Suppressor macrophage treated with lipopolysaccharide for 4 hours (primary cell): ENCODE measurements at places on chromosomes 11 and 22.

DNA sequence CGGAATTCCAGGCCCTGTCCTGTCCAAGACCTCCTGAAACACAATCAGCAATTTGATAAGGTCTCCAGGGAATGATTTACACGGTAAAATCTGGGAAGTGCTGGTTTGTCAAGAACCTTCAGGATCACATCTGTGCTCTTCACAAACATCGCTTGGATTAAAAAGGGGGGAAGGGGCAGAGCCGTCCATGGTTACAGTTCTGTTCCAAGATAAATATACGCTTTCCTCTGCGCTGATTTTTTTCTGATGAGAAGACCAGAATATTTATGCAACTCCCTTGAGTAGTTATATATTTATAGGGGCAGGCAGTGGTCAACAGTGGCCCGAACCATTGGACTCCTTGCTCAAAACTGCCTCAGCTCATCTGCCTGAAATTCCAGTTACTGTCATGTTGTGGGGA, 9.2 kb upstream of the APOL5 start:
- DNase-seq = no peak

- DNase-seq = no peak
Measured at GRCh38 chr11:91698845-91699244, 525.8 kb upstream of the FAT3 start.

GRCh38 chr11:131534611-131535010, 164.2 kb downstream of the NTM start:
- no peak for DNase-seq

DNA sequence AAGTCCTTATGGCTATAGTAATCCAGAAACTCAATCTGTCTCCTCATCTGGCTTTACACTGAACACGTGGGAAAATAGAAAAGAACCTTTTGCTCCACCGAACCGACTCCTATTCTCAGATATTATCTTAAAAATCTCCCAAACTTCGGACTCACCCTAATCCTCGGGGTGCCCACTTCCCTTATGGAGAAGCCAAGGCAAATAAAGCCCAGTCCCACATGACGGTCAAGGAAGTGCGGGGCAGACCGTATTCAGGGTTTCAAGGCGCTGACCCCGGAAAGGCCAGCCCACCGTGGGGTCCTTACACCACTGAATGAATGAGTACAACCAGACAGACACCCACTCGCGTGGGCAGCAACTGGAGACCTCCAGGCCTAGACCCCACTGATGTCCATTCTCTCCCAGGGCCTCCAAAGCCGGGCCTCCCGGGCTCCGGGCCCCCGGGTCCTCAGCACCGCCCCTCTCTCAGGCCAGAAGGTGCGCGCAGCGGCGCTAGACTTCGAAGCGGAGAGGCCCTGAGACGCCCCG, 489 bp downstream of the NUP98 start:
- DNase-seq = peak; percentile 42

GRCh38 chr11:113182288-113182687, 132.1 kb upstream of the TTC12 start:
- no peak for DNase-seq

- DNase-seq = no peak
Measured at GRCh38 chr11:12784445-12784844, 110.2 kb downstream of the TEAD1 start.

DNA sequence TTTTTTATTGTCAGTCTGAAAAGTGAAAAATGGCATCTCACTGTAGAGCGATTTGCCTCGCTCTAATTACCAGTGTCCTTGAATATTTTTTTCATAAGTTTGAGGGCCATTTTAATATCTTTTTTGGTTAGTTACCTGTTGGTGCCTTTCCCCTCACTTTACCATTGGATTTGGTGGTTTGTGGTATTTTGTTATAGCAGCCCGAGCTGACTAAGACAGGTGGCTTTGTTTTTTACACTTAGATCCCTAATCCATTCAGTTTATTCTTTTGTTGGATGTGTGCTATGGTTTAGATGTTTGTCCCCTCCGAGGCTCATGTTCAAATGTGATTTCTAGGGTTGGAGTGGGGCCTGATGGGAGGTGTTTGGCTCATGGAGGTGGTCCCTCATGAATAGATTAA, 6.5 kb upstream of the CAPN5 start:
- no peak for DNase-seq

- no peak for DNase-seq
Measured at GRCh38 chr11:1983601-1983961, 14.1 kb downstream of the H19 start.

GRCh38 chr11:12032968-12033367, 24.5 kb upstream of the DKK3 start:
- no peak for DNase-seq

DNA sequence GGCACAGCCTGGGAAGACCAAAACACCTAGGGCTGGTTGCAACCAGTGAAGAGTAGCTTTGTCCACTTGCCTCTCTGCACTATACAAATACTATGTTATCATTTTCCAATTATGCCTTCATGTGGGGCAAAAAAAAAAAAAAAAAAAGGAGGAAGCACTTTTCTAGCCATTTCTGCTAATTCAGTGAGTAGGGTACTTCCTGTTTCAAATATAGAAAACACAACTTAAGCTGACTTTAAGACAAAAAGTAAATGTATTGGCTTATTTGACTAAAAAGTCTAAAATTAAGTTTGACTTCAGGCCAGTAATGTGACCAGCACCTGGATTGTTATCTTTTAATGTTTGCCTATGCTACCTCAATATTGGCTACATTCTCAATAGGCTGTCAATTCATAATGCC, 15.3 kb downstream of the CCDC73 start:
- peak; percentile 34 for DNase-seq

DNA sequence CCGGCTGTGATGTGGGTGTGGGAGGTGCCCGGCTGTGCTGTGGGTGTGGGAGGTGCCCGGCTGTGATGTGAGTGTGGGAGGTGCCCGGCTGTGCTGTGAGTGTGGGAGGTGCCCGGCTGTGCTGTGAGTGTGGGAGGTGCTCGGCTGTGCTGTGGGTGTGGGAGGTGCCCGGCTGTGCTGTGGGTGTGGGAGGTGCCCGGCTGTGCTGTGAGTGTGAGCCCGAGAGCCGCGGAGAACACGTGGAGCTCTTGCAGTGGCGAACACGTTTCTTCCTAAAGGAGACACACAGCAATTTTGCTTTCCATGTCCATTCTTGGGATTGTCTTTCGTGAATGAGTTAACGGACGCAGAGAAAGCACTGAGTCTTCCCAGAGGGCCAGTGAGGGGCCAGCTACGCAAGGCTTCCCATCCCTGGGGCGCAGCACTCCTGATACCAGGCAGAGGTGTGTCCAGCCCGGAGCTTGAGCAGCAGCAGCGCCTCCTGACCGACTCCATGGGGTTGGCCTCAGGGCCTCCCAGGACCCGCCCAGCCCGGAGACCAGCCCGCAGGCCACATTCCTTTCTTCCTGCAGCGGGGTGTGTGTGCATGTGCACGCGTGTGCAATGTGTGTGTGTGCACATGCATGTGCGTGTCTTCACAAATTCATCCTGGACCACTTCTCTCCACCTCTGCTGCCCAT, 245.0 kb upstream of the B3GAT1 start:
- DNase-seq = no peak

DNA sequence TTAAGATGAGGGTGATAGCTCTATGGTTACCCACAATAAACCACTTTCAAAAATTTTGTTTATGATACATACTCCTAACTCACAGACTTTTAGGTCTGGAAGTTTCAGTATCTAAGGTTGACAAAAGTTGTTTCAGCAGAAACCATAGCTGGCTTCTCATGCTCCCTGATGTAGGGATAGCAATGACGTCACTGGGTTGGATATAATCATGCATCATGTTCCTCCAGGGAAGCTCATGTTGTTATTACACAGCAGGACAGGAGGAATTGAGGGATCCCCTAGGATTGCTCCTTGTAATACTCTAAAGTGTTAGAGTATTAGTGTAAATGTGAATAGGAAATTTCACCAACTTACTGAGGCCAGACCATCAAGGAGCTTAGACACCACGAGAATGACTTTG, 23.6 kb downstream of the APOL3 start:
- DNase-seq = no peak

- DNase-seq = no peak
Measured at GRCh38 chr11:115712296-115712695, 208.1 kb upstream of the CADM1 start.
